Stimulated activated CD4-positive, alpha-beta T cell treated with anti-CD3 and anti-CD28 coated beads, Interleukin-4, amount 100 ng/mL, for 24 hours (primary cell): ENCODE measurements at places on chromosomes 6 and 20.
A peak's percentile ranks its signal among the peaks of the same experiment; 100 is the strongest.

DNA sequence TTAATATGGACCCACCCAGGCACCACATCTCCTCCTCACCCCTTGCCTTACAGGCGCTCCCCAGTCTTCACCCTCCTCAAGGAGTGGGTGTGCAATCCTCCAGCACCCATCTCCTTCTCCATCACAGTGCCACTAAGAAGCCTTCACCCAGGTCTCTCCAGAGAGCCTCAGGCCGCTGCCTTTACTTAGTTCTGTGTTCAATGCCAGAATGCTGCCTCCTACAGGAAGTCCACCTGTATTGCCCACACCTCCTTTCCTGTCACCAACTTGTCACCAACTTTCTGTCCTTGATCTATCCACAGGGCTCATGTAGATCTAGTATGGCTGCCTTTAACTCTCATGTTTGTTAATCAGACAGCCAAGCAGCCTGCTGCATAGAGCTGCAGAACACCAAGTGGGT lies 586 bp upstream of the LST1 start:
- DNase-seq: peak; percentile 49

DNA sequence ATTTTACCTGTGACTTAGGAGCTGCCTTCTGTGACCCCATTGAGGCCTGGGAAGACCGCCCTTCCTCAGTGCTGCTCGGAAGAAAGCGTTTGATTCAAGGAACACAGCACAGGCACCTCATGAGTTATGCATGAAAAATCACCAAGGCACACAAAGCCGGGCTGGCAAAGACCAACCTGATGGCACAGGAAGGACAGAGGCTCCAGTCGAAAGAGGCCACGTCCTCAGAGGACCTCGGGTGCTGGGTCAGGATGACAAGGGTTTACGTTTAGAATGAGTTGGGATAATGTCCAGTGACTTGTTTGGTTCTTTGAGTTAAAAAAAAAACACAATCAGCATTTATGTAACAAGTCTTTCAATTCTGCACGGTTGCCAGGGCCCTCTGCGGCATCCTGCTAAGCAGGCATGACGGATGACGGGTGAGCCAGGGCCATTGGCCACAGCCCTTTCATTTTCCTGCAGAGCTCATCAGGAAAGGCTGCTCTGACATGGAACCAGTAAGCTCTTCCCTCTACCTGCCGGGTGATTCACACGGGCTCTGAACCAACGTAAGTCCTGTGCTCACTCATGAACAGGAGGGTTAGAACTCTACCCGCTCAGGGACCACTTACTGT lies 112.8 kb downstream of the DACT2 start:
- DNase-seq: no peak

DNA sequence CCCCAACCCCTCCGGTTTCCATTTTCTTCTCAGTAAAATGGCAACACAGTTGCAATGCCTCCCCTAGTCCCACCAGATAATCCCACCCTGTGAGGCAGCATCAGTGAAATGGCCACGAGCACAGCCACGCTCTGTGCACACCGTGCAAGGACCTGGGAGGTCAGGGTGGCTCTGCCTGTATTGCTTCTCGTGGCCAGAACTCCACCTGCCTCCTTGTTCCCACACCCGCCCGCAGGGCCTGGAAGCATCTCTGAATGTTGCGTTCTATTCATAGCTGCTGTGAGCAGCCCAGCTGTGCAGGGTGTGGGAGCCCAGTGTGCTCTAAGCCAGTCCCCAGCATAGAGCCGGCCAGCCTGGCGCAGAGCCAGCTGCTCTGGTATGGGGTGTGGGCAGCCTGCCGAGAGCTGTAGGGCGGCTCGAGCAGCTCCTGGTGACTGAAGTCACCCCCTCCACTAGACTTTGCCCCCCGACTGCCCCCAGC lies 161.1 kb downstream of the DLL1 start:
- DNase-seq: no peak

DNA sequence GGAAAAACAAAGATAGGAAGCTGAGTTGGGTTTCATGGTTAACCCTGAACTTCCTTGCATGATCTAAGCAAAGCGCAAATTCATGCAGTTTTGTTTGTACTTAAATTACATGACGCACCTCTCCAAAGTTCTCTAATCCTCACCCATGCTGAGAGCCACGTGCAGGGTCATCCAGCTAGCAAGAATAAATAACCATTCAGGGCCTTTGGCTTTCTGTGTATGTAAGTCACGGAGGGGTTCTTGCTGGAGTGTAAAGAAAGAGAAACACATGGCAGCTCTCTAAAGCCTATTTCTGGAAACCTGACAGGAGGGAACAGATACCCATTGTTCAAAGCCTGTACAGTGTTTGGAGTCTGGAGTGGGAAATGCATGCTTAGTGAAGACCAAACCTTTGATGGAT lies 171.7 kb upstream of the CCN2 start:
- DNase-seq: no peak

DNA sequence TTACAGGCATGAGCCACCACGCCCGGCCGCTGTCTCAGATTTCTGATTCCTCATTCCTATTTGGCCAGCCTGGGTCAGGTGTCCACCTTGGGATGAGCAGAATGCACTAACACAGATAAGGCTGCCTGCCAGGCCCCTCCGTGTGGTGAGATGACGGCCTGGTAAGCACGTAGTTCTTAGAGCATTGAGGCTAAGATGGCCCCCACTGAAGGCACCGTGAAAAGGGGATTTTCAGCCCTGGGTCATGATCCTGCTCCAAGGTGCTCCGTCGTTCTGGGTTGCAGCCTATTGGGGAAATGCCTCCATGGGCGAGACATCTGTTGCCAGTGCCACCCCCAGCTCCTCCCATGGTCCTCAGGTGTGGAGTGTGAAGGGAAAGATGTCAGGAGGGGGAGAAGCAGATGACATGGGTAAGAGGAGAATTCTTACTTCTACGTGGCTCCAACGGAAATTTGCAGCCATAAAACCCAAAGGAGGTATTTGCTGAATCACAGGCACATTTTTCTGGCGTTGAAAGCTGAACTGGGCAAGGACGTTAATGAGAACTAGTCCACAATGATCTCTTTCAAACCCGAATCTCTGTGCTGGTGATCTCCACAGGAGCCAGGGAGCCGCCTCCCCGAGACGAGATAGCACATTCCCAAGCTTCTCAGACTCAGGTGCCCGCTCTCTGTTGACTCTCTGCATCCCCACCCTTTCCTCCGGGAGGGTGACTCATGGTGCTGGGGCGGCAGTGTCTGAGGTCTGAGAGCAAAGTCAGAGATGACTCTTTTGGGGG lies 34.0 kb upstream of the BMP6 start:
- DNase-seq: no peak

DNA sequence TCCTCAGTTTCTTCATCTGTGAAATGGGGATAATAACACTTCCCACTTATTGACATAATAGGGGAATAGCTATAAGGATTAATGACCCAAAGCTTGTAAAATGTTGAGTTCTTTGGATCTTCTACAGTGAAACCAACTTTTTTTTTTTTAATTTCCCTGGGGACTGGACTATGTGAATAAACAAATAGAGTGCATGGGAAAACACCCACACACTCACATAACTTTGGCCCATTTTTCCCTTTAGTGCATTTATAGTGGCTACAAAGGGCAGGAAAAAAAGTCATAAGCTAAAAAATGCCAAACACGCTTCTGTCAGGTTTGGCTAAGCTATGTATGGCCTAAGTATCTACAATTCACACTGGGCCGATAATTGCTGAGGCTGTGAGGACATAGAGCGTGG lies 406.2 kb upstream of the JAG1 start:
- DNase-seq: no peak

- peak; percentile 51 for DNase-seq
Measured at GRCh38 chr6:33632558-33633039, 11.5 kb downstream of the ITPR3 start.

GRCh38 chr6:43627008-43627825 lies 1.8 kb downstream of the GTPBP2 start:
- DNase-seq: no peak

- peak; percentile 52 for DNase-seq
Measured at GRCh38 chr6:16591396-16592222, 169.7 kb downstream of the ATXN1 start.

GRCh38 chr20:10436053-10436699 lies 1.1 kb downstream of the SLX4IP start:
- DNase-seq: no peak

DNA sequence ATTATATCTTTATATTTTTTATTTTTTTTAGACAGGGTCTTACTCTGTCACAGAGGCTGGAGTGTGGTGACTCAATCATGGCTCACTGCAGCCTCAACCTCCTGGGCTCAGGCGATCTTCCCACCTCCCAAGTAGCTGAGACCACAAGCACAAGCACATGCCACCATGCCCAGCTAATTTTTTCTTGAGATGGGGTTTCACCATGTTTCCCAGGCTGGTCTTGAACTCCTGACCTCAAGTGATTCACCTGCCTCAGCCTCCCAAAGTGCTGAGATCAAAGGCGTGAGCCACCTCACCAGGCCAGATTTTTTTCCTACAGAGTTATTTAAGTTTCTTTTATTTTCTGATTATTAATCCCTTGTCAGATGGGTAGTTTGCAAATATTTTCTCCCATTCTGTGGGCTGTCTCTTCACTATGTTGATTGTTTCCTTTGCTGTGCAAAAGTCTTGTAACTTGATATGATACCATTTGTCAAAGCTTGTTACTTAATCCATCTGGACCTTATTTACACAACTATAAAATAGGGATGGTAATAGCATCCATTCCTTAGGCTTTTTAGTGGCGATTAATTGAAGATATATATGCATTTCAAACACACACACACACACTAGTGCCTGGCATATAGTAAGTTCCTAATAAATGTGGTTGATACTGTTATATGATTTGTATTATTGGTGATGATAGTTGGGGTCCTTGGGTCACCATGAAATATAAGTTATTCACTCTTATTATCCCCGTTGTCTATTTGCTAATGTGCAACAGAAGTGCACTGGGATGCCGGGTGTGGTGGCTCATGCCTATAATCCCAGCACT lies 187.1 kb downstream of the BCAS1 start:
- DNase-seq: peak; percentile 52

- no peak for DNase-seq
Measured at GRCh38 chr6:13494137-13494536, 6.7 kb upstream of the GFOD1 start.

DNA sequence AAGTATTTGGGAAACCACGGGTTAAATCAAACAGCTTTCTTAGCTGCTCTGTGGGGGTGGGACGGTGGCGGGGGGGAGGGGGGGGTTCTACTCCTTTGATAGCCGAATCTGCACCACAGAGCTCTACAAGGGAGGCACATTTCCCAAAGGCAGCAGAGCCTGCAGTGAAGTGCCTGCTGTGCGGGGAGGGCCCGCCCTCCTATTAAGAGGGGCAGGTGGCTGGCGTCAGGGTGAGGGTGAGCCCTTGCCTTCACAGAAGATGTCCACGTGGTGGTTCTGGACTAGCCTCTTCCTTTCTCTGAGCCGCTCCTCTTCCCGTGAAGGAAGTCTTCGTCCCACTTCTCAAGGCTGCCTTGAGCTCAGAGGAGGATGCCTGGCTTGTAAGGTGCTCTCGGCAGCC lies 174.9 kb upstream of the THBS2 start:
- no peak for DNase-seq

DNA sequence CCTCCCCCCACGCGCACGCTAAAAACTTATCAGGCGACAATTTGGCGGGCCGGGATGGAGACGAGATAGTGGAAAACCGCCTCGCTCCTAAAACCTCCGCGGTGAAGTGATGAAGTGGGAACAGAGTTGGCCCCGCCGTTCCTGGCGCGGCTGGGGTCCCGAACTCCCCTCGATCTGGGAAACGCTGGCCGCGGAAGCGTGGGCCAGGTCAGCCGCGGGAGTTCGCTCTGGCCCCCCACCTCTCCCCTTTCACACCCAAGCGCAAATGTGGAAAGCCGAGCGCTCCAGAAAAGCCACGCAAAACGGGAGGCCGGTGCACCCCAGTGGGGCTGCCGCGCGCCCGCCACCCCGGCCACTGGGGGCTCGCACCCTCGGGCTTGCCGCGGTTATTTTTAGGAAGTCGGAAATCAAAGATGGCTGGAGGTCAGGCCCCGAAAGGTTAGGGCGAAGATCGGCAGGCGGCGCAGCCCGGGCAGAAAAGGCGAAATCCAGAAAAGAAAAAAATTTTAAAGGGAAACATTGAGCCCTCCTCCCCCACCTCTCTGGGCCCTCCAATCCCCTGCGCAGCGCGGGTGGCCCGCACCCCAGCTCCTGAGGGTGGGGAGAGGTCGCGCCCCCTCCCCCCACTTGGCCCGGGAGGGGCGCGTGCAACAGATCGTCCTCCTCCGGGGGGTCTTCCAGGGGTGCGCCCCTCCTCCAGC lies 1.0 kb downstream of the SALL4 start:
- no peak for DNase-seq
